Placental pericyte (primary cell): ENCODE measurements at places on chromosomes 12 and 14. TPM values are rescaled to one million over a fixed set of nuclear protein-coding genes. Genes with fewer than 3 reads are reported as not detected.

BLTP3B gene
- 30.2 and 46.5 TPM in 2 replicates for total RNA-seq

FAM222A gene
- total RNA-seq: 1.3 TPM in 2 replicates

RNF31 gene
- 57.8 and 65.3 TPM in 2 replicates for total RNA-seq

BIN2 gene
- total RNA-seq: not detected in 2 replicates

TOX4 gene
- 32.6 and 43.1 TPM in 2 replicates for total RNA-seq

RFX4 gene
- total RNA-seq: not detected in 2 replicates

RBP5 gene
- not detected in 2 replicates for total RNA-seq

SPSB2 gene
- 8.2 and 8.5 TPM in 2 replicates for total RNA-seq

GPR84 gene
- not detected in 2 replicates for total RNA-seq

PLCZ1 gene
- 0.57 TPM in 1 of 2 replicates, not detected in the other for total RNA-seq

ANKLE2 gene
- total RNA-seq: 114 and 154 TPM in 2 replicates

NPFF gene
- total RNA-seq: not detected in 2 replicates

SOAT2 gene
- not detected in 2 replicates for total RNA-seq

SLC24A4 gene
- total RNA-seq: not detected in 2 replicates

DYNC1H1 gene
- 377 and 627 TPM in 2 replicates for total RNA-seq

FRS2 gene
- 37.0 and 47.1 TPM in 2 replicates for total RNA-seq

APOF gene
- total RNA-seq: not detected in 2 replicates

TROAP gene
- 0.44 and 23.9 TPM in 2 replicates for total RNA-seq

TMEM30B gene
- not detected in 2 replicates for total RNA-seq

ACOT4 gene
- total RNA-seq: 0.57 and 1.5 TPM in 2 replicates
